Stimulated activated CD4-positive, alpha-beta T cell treated with anti-CD3 and anti-CD28 coated beads, Interleukin-15, amount 100 ng/mL, for 1 hour (primary cell): ENCODE measurements at places on chromosomes 4 and X.

DNA sequence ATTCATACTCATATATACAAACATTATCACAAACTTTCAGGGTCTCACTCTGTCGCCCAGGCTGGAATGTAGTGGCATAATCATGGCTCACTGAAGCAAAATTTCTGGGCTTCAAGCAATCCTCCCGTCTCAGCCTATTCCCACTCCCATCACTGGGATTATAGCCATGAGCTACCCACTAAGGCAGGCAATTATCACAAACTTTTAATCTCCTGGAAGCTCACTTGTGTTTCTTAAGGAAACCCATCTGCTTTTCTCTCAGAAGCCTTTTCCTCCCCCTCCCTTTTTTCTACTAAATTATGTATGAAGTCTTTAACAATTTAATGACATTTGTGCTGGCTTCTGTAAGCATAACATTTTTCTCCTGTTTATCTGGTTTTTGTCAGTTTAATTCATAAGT is 170.5 kb downstream of the AREG start:
- DNase-seq: no peak

- no peak for DNase-seq
Measured at GRCh38 chr4:8704632-8705031, 112.1 kb downstream of the CPZ start.

DNA sequence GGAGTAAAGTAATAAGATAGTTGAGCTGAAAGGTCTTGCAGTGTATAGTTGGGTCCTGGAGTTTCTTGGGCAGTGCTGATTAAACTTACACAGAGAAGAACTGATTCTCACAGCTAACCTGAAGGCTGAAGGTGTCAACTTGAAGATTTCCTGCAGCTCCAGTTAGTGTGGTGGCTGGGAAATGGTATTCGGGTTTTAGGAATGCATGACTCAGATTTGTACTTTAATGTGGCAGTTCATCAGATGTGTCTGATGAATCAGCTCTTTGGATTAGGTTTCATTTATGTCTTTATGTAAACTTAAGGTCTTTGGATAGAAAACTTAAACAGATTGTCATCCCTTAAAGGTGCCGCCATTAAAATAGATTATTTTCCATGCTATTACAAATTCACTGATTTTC is 200.0 kb downstream of the IL1RAPL1 start:
- DNase-seq: no peak

- DNase-seq: no peak
Measured at GRCh38 chrX:153514259-153514658, 3.2 kb upstream of the ATP2B3 start.

GRCh38 chr4:29151584-29151983 is 1568.6 kb upstream of the PCDH7 start:
- DNase-seq: no peak

- no peak for DNase-seq
Measured at GRCh38 chrX:95318882-95319281, 1365.8 kb upstream of the DIAPH2 start.

DNA sequence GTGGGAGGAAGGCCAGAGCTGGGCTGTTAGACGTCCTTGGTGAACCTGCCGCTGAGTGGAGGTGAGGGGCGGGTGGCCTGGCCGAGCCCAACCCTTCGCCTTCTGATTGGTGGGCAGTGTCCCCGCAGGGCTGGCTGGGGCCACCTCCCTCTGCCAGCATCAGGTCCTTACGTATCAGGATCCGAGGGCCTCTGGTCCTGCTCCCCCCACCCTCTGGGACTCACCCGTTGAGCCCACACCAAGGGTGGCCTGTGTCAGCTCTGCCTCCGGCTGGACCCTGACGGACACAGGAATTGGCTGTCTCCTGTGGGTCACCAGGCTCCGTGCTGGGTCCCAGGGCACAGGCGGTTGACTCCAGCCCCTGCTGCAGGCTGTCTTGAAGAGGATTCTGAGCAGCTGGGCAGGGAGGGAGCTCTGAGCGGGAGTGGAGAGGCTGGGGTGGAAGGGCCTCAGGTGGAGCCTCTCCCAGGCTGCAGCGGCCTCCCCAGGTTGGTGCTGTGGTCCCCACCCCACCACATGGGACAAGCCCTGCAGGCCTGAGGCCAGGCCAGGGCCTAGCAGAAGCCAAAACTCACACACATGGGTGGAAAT is 58.4 kb upstream of the NKX1-1 start:
- DNase-seq: no peak

- DNase-seq: no peak
Measured at GRCh38 chrX:132153166-132153565, 25.3 kb upstream of the FRMD7 start.

- no peak for DNase-seq
Measured at GRCh38 chr4:74030285-74030684, 8.2 kb downstream of the CXCL3 start.

DNA sequence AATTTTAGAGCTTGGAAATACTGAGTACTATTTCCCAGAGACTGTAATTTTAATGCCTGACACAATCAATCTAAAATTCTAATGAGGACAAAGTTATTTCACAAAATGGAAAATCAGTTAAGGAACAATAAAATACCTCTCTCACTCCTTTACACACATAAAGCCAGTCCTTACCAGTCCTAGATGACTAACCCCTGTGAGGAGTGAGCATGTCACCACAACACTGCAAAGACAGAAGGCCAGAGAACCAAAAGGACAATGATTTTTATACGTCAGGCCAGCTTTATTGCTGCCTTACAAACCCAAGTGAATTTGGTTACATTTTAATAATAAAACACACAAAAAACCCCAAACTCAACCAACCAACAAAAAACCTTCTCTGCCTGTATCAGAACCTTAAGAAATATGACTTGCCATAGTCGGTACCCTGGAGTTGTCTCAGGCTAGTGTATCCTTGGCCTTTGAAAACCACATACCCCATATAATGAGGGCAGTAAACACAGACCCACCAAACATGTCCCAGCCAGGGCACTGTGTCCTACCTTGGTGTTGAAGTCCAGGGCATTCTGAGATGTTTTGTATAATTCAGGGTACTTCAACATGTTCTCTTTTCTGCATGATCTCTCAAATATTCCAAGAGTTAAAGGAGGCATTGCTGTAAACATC is 57.6 kb downstream of the SHISA3 start:
- no peak for DNase-seq

DNA sequence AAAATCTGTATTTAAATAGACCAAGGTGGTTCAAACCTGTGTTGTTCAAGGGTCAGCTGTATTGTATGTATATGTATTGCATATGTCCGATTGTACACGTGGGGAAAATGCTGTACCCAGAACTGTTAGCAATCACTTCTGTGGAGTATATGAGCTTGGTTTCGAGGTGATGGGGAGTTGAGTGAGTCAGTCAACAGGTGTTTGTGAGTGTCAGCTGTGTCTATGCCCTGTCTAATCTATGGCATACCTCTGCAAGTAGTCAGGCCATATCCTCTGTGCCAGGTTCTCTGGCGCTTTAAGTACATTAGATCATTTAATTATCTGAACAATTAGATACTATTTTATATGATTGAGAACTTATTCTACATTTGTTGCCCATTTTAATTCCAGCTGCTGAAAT is 7.4 kb downstream of the ZRSR2 start:
- DNase-seq: no peak

DNA sequence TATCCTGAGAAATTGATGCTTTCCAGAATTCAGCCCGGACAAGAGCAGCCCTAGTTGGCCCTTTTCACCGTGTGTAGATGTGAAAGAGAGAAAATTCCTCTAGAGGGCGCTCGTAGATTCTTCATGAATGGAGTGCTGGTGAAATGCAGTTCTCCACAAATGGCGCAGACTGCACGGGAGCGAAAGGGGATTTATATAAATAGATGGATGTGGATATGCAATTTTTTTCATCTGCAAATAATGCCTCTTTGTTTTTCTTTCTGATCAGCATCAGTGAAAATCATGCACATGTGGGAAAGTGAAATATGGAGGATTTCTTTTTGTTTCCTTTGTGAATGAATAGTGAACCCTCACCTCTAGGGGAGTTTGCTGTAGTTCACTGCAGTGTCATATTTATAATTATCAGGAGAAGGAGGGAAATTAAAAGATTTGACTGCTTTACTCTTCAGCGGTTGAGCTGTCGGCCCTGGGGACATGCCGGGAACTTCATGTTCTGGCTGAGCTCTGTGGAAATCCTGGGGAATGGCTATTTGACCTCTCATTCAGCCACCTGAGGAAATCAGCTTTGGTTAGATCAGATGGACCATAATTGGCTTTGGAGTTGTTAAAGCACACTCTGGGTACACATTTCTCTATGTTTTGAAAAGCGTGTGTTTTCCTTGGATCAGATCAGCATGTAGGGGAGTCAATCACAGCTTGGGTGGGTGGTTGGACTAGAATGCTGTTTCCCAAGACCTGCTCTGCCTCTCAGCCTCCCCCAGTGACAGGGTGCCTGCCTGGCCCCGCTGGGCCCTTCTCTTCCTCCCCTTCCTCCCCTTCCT is 115.0 kb upstream of the SHISA3 start:
- DNase-seq: no peak

DNA sequence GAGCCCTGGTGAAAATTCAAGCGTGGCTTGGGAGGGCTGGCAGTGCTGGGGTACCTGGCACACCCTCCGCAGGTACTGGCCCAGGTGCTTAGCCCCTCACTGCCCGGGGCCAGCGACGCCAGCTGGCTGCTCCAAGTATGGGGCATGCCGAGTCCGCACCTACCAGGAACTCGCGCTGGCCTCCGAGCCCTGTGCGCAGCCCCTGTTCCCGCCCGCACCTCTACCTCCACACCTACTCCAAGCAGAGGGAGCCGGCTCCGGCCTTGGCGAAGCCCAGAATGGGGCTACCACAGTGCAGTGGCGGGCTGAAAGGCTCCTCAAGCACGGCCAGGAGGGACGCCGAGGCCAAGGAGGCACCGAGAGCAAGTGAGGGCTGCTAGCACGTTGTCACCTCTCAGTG is 14.9 kb upstream of the DHX15 start:
- DNase-seq: no peak

- no peak for DNase-seq
Measured at GRCh38 chr4:85932500-85933290, 427.2 kb downstream of the MAPK10 start.

- DNase-seq: no peak
Measured at GRCh38 chr4:153434190-153434589, 32.0 kb upstream of the TMEM131L start.

- DNase-seq: no peak
Measured at GRCh38 chr4:150382028-150382427, 199.9 kb upstream of the MAB21L2 start.

DNA sequence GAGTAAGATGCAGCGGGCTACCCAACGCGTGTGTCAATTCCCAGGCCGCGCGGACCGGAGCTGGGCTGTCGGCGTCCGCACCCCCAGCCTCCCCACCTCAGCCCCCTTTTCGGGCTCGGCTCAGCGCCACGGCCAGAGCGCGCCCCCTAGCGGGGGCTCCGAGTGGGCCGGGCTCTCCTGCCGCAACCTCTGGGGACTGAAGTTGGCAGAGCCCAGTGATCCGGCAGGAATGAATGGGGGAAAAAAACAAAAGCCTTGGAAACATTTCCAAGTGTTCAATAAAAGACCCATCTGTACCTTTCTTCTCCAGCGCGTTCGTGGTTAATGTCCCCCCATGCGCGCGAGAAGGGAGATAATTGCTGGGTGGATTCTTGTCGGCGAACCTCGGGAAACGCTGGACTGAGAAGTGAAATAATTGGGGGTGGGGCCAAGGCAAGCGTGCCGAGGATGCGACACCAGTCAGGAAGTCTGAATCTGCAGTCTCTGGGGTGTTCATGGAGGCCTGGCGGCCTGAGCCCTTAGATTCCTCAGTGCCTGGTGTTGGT is 5.2 kb upstream of the ARX start:
- no peak for DNase-seq

DNA sequence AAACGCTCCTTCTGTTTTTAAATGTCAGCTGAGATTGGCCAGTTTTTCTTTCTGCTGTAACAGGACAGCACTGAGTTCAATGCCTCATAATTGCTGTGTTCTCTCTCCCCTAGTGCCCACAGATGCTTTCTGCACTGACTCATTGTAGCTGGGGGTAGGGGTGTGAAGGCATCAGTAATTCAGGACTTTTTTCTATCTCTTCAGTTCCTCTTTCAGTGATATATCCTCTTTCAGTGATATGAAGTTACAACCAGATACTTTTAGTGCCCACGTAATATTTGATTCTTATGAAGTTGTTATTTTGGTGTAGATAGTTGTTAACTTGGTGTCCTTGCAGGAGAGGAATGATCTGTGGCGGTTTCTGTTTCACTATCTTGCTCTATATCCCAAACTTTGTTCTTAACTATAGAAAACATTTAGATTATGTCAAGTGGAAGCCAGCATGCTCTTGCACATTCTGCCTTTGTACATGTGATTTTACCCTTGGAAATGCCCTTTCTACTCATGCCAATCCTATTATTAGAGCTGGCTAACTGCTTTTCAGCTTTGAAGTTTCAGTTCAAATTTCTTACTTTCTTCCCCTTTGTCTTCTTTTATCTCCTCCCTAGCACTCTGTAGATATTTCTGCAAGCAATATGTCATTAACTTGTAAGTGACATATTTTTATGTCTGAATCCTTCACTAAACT is 1258.4 kb downstream of the FAM133A start:
- DNase-seq: no peak

DNA sequence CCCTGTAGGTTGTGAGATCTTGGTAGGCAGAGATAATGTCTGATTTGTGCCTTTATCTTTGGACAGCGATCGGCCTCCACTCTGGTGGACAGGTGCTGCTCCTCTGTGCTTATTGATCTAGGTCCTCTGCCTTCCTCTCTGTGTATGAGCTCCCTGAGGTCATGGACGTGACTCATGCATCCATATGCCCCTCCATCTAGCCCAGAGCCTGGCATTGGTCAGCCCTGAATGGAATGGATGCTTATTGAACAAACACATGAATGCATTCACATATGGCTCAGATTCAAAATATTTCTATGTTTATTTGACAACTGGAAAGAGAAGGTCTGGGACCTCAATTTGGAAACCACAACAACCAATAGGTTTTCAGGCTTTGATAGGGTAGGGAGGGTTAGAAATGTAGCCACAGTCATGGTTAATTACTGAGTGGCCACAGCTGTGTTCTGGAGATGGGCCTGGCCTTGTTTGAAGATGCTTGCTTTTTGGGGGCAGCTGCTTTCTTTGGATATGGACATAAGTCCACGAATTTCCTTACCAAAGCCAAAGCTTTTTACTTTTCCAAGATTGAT is 76.2 kb downstream of the SEL1L3 start:
- DNase-seq: no peak

DNA sequence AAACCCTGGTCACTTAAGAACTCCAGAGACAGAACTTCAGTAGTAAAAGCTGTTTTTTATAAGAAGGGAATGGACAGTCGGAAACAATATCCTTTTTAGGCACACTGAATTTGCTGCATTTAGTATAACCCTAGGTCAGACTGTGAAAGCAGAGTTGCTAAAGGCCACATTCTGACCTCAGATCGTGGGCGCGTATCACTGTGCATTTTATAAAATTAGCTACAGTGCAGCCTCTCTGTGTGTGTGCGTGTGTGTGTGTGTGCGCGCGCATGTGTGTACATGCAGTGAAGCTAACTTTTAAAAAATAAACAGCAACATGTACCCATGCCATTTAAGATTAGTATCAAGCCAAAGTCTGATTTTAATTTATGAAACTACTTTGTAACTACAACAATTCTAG is 8.0 kb downstream of the ZNF827 start:
- DNase-seq: no peak

DNA sequence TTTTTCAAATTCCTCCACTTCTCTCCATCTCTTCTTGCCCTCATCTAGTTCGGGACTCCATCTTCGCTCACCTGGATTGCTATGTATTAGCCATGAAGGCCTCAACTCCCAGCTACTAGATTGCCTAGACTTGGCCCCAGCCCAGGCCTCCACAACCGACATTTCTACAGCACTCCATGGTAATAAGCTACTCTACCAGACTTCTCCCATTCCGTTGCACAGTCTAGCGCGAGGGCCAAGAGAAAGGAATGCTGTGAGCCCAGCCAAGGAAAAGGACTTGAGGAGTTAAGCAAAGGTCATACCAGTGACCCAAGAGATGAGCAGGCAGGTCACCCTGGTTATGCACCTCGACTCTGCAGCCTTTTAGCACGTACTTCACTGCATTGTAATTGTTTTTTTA is 75.6 kb downstream of the SOWAHB start:
- no peak for DNase-seq
